ENCODE measurements at places on chromosomes 5 and 9.

DNA sequence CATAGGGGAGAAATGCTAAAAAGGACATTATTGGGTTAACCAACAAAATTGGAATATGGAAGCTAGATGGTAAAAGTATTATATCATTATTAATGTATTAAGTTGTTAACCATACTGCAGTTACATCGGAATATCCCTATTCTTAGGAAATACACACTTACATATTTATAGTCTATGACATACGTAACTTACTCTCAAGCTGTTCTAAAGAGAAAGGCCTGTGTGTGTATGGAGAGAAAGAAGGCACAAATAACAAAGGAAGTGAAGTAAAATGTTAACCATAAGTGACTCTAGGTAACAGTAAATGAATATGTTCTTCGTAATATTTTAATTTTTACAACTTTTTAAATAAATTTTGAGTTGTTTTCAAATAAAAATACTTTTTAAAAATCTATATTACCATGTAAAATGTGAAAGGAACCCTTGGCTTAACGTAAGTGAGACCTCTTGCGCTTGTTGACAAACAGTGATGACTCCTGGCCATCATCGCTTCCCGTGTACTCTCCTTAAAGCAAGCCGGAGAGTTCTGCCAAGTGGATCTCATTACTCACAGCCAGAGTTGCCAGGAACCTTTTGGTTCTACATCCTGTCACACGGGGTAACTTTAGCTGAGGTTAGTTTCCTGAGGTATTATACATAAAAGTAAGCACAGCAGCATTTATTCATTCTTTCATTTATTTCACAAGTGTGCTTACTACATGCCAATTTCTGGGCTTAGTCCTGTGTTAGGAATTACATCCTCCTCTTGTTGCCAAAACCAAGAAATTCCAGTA is 165.4 kb downstream of the EPB41L4A start:
- DNase-seq: no peak

GRCh38 chr9:95649801-95650213 is 133.0 kb upstream of the PTCH1 start:
- DNase-seq: no peak

DNA sequence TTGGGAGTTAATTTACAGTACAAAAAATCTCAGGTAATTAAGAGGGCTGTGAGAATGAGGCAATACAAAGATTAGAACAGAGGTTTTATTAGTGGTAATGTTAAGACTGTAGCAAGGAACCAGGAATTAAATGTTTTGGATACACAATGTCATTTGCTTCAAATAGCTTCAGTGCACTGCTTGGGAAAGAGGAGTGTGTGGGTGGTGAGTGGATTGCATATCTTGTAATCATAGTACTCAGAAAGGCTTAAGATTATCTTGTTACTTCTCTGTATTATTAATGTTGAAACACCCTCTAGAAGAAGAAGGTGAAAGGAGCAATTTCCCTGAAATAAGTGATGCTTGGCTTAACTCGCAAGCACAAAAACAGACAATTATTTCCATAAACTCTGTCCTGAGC is 21.0 kb upstream of the TBCA start:
- DNase-seq: no peak

DNA sequence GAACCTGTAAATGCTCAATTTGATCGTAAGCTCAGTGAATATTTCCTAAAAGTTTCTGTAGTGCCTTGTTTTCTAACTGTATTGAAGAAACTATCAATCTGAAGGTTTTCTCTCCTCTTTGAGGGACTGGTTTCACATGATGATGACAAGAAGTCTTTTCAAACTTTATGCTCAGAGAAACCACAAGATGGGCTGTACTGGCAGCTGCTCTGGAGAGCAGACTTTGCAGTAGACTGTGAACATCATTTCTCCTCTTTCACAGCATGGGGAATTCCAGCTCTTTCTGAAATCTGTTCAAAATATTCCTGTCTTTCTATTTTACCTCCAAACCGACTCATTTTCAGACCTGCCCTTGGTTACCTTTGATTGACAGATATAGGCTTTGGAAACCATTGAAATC is 194.4 kb downstream of the IZUMO3 start:
- no peak for DNase-seq

GRCh38 chr5:111255169-111255568 is 31.0 kb downstream of the CAMK4 start:
- DNase-seq: no peak

- DNase-seq: no peak
Measured at GRCh38 chr5:168525856-168526255, 3.2 kb upstream of the FBLL1 start.

GRCh38 chr5:168831383-168831782 is 252.2 kb upstream of the PANK3 start:
- DNase-seq: no peak

DNA sequence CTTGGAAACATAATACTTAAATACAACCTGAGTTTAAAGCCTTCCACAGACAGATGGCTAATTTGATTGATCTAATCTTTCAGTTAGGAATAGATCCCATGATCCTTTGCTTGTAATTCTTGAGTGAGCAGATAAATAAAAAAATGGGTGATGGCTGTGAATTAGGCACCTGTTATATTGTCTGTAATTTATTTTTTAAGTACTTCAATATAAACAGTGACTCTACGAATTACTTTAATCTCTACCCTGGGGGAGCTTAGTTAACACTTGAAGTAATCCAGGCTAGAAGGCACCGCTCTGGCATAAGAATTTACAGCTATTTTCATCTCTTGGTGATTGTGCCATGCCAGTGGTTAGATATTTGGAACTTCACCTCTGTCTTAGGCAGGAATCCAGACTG is 9.0 kb downstream of the EGFLAM start:
- no peak for DNase-seq

- no peak for DNase-seq
Measured at GRCh38 chr5:60494635-60495034, 205.3 kb downstream of the DEPDC1B start.

- peak; percentile 55 for DNase-seq
Measured at GRCh38 chr9:84851935-84852585, 182.5 kb downstream of the NTRK2 start.

DNA sequence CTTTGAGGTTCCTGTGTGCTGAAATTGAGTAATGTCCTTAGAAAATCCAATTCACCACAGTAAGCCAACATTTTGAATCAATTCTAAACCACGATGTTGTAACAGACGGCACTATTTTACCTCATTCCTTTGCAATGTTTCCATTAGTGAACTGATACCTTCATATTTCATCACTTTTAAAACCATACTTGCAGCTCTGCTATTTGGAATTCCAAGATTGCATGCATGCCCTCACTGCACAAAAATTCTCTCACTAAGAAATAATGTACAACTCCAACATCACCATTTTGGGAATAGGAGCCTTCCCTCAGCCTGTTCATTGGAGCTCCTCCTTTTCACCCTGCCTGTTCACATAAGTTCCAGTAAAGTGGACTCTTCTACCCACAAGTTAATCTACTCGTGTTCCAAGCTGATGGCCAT is 74.8 kb upstream of the TGFBR1 start:
- DNase-seq: no peak

- peak; percentile 60 for DNase-seq
Measured at GRCh38 chr5:56012281-56012963, 17.7 kb upstream of the IL6ST start.

- no peak for DNase-seq
Measured at GRCh38 chr5:132622608-132623007, 35.4 kb upstream of the IL13 start.

- no peak for DNase-seq
Measured at GRCh38 chr9:131727795-131728545, 11.9 kb downstream of the RAPGEF1 start.

DNA sequence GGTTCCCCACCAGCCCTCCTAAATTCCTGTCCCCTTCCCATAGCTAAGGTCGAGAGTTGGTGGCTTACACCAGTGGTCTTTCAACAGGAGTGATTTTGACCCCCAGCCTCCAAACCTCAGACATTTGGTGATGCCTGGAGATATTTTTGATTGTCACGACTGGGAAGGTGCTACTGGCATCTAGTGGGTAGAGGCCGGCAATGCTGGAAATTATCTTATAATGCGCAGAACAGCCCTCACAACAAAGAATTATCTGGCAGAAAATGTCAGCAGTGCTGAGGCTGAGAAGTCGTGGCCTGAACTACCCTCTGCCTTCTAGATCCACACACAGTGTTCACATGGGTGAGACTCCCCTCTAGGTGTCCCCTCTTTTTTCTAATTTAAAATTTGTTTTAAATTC is 69.6 kb downstream of the IL31RA start:
- DNase-seq: no peak

DNA sequence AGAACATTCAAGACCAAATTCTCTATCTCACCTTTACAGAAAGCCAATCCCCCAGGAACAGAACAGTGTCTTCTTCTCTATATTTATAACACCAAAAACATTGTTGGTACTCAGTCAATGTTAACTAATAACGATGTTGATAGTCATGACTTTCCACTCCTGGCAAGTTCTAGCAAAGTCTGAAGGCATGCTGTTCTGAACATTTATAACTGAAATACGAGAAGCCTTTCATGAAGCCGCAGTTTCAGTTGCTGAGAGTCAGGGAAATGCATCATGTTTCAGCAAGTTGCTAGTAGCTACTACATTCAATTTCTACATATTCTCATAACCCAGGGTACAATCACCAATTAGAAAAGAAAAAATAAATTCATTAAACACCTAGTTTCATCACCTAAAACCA is 301.4 kb downstream of the PDE4D start:
- no peak for DNase-seq

GRCh38 chr5:132418881-132419280 is 49.4 kb downstream of the SLC22A5 start:
- DNase-seq: no peak

DNA sequence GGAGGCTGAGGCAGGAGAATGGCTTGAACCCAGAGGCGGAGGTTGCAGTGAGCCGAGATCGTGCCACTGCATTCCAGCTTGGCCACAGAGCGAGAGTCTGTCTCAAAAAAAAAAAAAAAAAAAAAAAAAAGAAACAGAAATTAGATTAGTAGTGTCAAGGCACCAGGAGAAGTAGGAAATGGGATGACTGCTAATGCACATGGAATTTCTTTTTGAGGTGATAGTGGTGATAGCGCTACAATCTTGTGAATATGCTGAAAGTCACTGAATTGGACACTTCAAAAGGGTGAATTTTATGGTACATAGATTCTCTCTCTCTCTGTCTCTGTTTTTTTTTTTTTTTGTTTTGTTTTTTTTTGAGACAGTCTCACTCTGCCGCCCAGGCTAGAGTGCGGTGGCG is 42.1 kb upstream of the SUB1 start:
- no peak for DNase-seq

DNA sequence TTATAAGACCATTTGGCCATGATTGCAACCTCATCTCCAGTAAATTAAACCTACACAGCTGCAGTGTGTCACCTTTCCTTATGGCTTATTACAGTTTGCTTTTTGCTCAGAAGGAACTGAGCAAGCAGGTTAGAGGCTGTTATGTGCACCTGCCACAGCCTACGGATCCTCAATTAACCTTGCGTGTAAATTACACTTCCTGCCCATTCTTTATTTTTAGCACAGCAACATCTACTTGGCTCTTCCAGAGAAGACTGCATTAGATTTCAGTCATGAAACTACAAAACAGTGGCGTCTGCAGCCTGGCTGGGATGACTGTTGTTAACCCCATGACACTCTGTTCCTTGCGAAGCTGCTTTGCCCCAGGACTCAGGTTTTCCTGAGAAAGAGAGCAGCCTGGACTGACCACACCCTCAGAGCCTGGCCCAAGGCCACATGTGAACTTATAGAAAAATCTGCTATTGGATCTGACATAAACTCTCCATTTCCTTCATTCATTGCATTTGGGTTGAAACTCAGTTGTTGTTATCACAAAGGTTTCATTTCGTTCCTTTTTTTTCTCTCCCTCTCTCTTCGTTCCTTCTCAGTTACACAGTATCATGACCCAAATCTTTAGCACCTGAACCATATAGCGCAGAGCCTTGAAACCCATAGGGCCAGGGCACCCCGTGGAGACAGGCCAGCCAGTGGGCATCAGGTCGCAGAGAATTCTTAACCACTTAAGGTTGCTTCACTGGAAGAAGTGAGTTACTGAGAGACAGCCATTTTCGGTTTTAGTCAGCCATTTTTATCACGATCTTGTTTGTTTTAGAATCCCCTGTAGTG is 138.6 kb downstream of the PALM2AKAP2 start:
- no peak for DNase-seq

DNA sequence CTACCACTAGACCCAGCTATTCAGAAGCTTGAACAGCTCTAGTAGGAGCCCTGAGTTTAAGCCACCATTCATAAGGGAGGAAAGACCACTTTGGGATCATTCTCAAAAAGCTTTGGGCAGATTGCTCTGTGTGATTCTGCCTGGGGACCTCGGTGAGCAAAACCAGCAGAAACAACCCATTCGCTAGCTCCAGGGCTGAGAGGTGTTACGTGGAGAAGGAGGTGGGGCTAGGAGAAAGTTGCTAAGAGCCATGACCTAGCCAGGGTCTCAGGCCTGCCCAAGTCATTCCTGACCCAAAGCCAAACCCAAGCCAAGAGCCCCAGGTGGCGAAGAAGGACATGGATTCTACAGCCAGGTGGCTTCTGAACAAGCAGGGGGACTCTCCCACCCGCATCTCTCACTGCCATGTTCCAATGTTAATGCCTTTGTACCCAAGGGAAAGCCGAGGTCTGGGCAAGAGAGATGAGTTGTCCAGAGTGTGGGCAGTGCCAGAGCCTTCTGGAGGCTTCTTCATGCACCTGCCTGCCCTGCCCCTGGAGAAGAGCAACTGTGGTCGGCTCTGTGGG is 4.0 kb upstream of the BARHL1 start:
- no peak for DNase-seq

GRCh38 chr5:65120371-65120967 is 351.7 kb downstream of the CWC27 start:
- no peak for DNase-seq

GRCh38 chr9:128162215-128163026 is 2.4 kb downstream of the BBLN start:
- peak; percentile 73 for DNase-seq

GRCh38 chr5:72478684-72479083 is 28.5 kb downstream of the ZNF366 start:
- no peak for DNase-seq

- no peak for DNase-seq
Measured at GRCh38 chr9:96056226-96056625, 180.7 kb downstream of the ERCC6L2 start.

DNA sequence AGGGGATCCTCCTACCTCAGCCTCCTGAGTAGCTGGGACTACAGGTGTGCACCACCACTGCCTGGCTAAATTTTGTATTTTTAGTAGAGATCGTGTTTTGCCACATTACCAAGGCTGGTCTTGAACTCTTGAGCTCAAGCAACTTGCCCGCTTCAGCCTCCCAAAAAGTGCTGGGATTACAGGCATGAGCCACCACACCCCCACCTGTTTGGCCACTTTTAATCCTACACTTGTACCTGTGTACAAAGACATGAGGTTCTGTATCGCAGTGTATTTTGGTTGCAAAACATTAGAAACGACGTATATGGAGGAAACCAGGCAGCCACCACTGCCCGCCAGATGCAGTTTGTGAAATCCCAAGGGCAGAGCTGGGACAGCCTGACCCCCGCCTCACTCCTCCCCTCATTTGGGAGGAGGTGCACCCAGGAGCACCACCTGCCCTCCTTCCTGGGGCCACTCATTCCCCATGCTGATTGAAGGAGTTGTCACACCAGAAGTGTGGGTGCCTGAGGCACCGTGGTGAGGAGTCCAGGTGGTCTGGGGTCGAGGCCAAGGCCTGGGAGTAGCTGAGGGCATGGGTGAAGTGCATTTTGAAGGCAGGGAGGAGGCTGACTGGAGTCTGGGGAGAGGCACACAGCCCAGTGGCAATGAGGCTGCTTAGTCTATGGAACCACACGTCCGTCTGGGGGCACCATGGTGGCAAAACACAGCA is 39.3 kb upstream of the OLFM1 start:
- DNase-seq: no peak
